ENCODE measurements at places on chromosomes 4 and X.
A peak's percentile ranks its signal among the peaks of the same experiment; 100 is the strongest.

GRCh38 chr4:116469582-116469981, 615.8 kb downstream of the TRAM1L1 start:
- DNase-seq = no peak

- no peak for DNase-seq
Observed at GRCh38 chr4:3276986-3277385, 15.8 kb upstream of the RGS12 start.

GRCh38 chr4:78331965-78332364, 219.6 kb upstream of the ANXA3 start:
- peak; percentile 50 for DNase-seq

DNA sequence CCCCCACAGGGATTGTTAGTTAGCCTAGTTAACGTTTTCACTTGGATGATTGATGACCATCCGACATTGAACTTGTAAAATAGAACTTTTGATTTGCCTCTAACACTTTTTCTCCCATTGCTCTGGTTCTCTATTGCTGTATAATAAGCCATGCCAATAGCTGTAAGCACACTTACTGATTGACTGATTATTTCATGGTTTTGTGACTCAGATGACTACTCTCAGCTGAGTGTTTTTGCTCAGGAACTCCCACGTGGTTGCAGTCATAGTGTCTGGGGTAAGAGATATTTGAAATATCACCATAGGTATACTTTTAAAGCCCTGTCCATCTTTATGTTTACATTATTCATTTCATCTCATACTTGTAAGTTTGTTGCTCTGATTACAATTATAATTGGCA, 1285.5 kb downstream of the STIM2 start:
- DNase-seq = peak; percentile 10

DNA sequence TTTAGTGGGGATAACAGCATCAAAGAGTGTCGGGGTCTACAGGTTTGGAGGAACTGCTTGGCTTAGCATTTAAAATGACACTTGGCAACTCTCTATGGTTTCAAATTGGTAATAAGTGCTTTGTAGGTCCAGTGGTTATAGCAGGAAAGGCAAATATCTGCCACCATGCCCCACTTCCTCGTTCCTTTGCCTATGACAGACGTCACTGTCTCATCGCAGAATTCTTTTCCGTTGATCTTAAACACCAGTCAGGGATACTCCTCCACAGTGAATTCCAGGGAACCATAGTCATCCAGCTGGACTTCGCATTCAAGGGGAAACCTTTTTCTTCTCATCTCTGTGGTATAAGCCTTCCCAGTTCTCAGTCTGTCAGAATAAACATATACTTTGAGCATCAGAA, 319.1 kb downstream of the GPAT3 start:
- peak; percentile 96 for DNase-seq

- no peak for DNase-seq
Observed at GRCh38 chr4:182351485-182351884, 108.3 kb downstream of the TENM3 start.

DNA sequence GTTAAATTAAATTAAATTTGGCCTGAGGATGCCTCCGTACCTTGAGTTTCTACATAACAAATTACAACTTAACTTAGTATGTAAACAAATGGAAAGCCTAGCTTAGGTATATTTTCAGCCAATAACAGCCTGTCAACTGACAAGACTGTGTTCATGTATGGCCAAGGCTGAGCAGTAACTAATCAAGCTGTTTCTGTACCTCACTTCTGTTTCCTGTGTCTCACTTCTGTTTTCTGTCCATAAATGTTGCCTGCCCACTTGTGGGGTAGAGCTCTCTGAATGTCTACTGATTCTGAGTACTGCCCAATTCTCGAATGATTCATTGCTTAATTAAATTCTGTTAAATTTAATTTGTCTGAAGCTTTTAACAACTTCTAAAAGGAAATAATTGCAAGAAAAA, 445.2 kb downstream of the PCDH11X start:
- no peak for DNase-seq

- no peak for DNase-seq
Observed at GRCh38 chr4:42320822-42321388, 76.4 kb upstream of the SHISA3 start.

DNA sequence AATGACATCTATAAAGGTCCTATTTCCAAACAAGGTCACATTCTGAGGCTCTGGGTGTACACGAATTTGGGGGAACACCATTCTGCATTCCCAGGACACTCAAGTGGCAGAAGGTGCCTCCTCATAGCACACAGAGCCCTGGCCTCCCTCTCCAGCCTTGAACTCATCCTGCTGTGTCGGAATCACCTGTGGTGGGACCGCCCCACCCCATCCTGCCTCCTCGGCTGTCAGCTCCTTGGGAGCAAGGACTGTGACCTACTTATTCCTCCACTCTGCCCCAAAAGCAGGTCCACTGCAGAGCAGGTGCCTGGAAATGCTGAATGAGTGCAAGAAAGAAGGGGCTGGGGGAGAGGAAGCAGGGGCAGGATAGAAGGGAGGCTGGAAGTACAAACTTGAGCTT, 33.5 kb downstream of the HTRA3 start:
- DNase-seq = no peak

- DNase-seq = no peak
Observed at GRCh38 chrX:873016-873415, 242.4 kb downstream of the SHOX start.

DNA sequence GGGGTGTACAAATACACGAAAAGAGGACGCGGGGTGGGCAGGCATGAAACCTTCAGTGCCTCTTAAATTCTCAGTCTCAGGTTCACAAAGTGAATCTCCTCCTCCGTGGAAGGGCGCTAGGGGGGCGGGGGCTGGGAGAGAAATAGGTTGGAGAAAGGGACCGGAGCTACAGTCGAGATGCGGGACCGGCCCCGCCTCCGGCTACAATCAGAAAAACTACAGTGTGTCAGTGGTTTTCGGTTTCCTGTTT, 3.4 kb downstream of the MAML3 start:
- no peak for DNase-seq

DNA sequence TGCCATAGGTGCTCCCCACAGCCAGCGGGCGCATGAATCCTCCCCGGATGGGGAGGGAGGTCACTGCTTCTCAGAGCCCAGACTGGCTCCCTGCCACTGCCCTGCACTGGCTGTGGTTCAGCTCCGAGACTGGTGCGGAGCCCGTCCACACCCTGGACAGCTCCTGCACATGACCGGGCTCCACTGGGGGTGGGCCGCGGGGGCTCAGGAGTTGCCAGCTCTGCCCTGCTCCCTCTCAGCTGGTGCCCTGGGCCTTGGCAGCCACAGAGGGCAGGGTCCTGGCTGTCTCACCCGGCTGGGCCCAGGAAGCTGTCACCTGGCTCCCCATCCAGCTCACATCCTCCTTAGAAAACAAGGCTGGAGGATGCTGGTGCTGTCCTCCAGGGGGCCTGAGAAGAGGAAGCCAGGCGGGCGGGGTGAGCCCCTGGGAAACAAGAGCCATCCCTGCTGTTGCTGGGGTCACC, 64.9 kb upstream of the ADRA2C start:
- DNase-seq = no peak

DNA sequence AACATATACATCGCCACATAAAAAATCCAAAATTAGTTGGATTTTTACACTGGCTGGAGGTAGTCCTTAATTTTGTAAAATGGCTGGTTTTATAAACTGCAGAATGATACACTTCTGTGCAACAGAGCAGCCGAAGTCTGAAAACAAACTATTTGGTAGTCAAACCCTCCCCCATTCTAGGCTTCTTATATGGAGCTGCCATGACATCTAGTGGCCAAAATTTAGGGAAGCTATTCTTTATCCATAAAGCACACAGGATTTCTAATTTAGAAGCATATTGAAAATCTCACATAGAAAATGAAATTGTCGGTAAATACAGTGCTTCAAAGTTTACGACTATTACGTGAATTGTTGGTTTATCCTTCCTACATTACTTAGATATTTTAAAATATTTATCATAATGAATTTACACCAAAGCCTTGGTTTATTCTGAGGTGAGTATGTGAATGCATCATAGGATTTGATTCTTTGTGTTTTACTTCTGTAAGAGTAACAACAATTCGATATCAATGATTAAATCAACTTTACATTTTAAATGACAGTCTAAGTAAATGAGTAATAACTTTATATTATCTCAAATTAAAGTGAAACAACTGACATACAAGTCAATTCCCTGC, 113.4 kb upstream of the FAM241A start:
- DNase-seq = peak; percentile 8

DNA sequence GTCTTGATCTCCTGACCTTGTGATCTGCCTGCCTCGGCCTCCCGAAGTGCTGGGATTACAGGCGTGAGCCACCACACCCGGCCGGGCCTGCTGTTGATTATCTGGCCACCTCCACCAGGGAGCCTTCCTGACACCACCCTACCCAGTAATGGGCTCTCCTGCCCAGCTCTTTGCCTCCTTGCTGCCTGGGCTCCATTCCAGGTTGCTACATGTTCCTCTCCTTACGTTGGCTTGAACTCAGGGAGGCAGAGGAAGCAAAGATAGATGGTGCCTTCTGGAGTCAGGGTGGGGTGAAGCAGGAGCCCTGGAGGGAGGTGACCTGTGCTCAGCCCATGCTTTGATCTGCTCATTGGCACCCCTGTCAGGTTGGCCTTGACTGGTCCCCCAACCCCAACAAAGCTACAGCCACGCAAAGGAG, 26.3 kb downstream of the FLNA start:
- no peak for DNase-seq

DNA sequence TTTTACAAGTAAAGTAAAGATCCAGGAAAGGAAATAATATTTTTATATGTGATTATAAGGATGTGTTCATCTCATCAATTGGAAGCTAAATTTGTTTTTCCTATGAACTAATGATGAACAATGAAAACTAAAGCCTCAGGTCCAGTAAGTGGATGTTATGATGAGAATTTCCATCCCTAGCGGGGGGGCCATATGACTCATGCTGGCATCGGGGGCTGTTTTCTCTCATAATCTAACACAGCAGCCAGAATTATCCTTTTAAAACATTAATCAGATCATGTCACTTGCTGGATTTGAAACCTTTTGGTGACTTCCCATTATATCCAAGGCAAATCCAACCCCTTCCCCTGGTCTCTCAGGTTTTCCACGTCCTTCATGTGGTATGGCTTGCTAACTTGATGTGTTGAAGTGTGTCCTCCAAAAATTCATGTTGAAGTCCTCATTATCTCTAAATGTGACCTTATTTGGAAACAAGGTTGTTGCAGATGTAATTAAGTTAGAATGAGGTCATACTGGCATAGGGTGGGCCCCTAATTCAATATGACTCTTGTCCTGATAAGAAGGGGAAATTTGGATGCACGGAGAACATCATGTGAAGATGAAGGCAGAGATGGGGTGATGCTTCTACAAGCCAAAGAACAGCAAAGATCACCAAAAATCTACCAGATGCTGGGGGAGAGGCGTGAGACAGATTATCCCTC, 96.8 kb downstream of the AKAP4 start:
- no peak for DNase-seq

- no peak for DNase-seq
Observed at GRCh38 chr4:172919269-172919668, 249.3 kb upstream of the GALNT7 start.

GRCh38 chr4:174580597-174580996, 58.3 kb upstream of the HPGD start:
- DNase-seq = peak; percentile 39

DNA sequence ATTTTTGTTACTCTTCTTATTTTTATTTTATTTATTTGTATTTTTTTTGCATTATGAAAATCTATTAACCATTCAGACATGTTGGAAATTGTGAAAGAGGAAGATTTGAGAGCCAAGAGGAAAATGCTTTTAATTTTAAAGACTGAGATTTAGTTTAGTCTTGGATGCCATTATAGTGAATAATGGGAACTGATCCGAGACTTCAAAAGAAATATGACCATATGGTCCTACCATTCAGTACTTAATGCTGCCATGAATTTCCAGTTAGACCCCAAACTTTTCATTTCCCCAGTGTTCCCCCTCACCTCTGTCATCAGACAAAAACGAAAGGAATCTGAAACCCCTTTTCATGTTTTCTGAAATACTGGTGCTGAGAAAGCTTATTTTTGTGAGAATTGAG, 95.5 kb downstream of the TENM3 start:
- no peak for DNase-seq

DNA sequence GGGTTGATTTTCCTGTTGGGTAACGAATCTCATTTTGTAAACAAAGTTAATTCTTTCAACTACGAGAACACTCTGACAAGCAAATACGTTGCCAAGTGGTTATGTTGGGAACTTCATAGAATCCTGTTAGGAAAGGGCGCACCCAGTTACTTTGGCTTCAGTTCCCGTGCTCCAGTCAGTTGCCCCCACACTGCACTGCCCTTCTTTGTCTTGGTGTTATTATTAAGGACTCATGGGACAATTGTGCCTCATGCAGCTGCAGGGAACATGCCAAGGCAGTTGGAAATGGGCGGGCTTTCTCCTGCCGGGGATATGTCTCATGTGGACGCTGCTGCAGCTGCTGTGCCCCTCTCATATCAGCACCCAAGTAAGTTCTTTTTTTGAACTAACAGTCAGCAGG, 28.9 kb downstream of the OFD1 start:
- no peak for DNase-seq

GRCh38 chr4:102116121-102116520, 229.2 kb downstream of the SLC39A8 start:
- no peak for DNase-seq

DNA sequence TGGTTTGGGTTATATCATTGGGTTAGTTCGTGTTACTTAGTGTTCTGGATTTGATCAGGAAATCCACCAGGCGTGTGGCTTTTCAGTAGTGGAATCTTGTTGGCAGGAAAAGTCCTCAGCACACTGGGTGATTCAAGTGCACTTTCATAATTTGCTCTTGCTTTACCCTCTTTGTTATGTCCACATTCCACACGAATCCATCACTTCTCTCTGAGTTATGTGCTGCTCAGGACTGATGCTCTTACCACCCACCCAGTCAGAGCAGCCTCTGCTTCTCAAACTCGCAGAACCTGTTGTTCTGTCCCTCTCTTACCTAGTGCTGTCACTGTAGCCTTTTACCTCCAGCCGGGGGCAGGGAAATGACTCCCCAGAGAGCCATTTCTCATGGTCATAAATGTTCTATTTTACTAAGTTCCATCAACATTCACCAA, 37.2 kb upstream of the SCRG1 start:
- DNase-seq = peak; percentile 22
